ENCODE measurements at places on chromosomes 1 and 21.

- no peaks in the 10 kb centered on the region for H3K27me3 ChIP-seq
- H3K36me3 ChIP-seq, result peaks cover 2% of the 10 kb centered on the region
- H3K4me1 ChIP-seq, result peaks cover 8% of the 10 kb centered on the region
- no peak for DNase-seq
- H3K4me3 ChIP-seq, result no peak overlapping the region
Measured at GRCh38 chr1:94979656-94980581, 53.0 kb upstream of the CNN3 start.

GRCh38 chr21:42395905-42396651, at the start of gene TMPRSS3:
TMPRSS3 (minus strand) TSS chr21:42396052; CDS start chr21:42395417, 635 bp downstream.
- no peak for DNase-seq
- H3K4me1 ChIP-seq, result peaks cover 76% of the 10 kb centered on the region
- peaks cover 16% of the 10 kb centered on the region for H3K36me3 ChIP-seq
- H3K27me3 ChIP-seq, result no peaks in the 10 kb centered on the region
- H3K27ac ChIP-seq, result no peak within 1 kb of the TSS

- peak overlapping the region; percentile 28 for H3K27ac ChIP-seq
- peaks cover 32% of the 10 kb centered on the region for H3K4me1 ChIP-seq
- peak overlapping the region; percentile 76 for H3K4me3 ChIP-seq
Measured at GRCh38 chr1:52919723-52920483, 1.6 kb downstream of the ECHDC2 start.

GRCh38 chr1:236750928-236751327, 44.2 kb upstream of the MTR start:
- no peaks in the 10 kb centered on the region for H3K4me1 ChIP-seq
- DNase-seq, result no peak
- no peak overlapping the region for H3K4me3 ChIP-seq
- peaks cover 20% of the 10 kb centered on the region for H3K27me3 ChIP-seq
- H3K27ac ChIP-seq, result no peak overlapping the region

DNA sequence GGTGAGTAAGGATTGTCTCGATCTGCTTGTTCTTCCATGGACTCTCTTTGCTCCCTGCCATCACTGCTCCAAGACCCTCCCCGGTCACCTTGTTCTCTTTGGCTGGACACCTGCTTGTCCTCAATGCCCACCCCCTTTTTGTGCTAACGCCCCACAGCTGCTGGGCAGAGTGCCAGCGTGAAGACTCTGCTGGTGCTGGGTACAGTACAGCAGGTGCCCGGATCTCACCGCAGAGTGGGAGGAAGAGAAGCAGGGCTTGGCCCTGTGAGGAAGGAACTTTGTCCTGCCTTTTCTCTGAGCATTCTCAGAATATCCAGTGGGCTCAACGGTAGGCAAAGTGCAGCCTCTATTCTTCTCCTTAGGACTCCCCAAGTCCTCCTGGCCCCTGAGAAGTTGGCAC, 90.1 kb downstream of the PLXNA2 start:
- no peak overlapping the region for H3K27ac ChIP-seq
- no peak overlapping the region for H3K4me3 ChIP-seq
- no peaks in the 10 kb centered on the region for H3K36me3 ChIP-seq
- no peaks in the 10 kb centered on the region for H3K27me3 ChIP-seq

GRCh38 chr1:86147755-86148154, 8.8 kb downstream of the COL24A1 start:
- no peak overlapping the region for H3K27ac ChIP-seq
- no peak overlapping the region for H3K4me3 ChIP-seq
- H3K36me3 ChIP-seq, result no peaks in the 10 kb centered on the region
- H3K27me3 ChIP-seq, result no peaks in the 10 kb centered on the region
- DNase-seq, result no peak
- no peaks in the 10 kb centered on the region for H3K4me1 ChIP-seq

DNA sequence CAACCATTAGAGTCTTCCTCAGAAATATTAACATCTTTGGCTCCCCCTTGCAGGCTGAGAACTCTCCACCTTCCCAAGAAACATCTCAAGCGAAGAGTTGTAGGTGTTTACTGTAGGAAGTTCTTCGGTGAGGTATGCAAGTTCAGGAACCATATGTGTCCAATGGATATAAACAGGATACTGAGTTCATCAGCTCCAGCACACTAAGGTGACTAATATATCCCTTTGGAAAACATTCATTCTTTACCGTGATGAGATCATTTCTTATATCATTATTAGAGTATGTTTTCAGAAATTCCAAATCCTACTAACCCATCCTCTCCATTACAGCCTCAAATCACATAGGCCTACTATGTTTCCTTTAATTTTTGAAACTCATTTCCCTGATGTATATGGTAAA, 37.3 kb upstream of the PRMT6 start:
- no peaks in the 10 kb centered on the region for H3K4me1 ChIP-seq
- no peak overlapping the region for H3K27ac ChIP-seq
- DNase-seq, result no peak
- no peak overlapping the region for H3K4me3 ChIP-seq

- H3K36me3 ChIP-seq, result no peaks in the 10 kb centered on the region
- DNase-seq, result no peak
- H3K4me1 ChIP-seq, result no peaks in the 10 kb centered on the region
Measured at GRCh38 chr1:220918285-220918951, 39.2 kb downstream of the HLX start.

GRCh38 chr1:211370669-211371068, 44.0 kb downstream of the TRAF5 start:
- H3K4me1 ChIP-seq, result peaks cover 8% of the 10 kb centered on the region
- no peak for DNase-seq
- peak overlapping the region; percentile 68 for H3K27ac ChIP-seq
- no peak overlapping the region for H3K4me3 ChIP-seq

DNA sequence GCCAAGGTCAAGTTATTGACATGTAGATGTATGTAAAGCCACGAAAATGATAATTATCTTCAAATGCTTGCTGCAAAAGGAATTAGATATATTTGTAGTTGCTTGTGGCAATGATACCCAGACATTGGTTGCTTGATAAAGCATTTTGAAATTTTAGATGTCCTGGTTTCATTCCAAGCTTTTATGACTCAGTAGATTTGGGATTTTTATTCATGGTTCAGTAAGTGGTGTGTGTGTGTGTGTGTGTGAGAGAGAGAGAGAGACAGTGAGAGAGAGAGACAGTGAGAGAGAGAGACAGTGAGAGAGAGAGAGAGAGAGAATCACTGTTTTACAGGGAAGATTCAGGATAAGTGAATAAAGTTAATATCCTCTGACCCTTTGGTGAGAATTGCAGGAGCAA, 498.2 kb upstream of the C1orf87 start:
- no peak for DNase-seq
- no peaks in the 10 kb centered on the region for H3K4me1 ChIP-seq
- H3K27me3 ChIP-seq, result no peaks in the 10 kb centered on the region
- no peak overlapping the region for H3K27ac ChIP-seq

GRCh38 chr1:219189021-219189824, 15.5 kb downstream of the LYPLAL1 start:
- H3K27ac ChIP-seq, result peak overlapping the region; percentile 85
- peaks cover 39% of the 10 kb centered on the region for H3K4me1 ChIP-seq
- no peak for DNase-seq
- no peaks in the 10 kb centered on the region for H3K27me3 ChIP-seq
- peaks cover 39% of the 10 kb centered on the region for H3K36me3 ChIP-seq

- H3K36me3 ChIP-seq, result no peaks in the 10 kb centered on the region
- H3K4me3 ChIP-seq, result no peak overlapping the region
- peaks cover 5% of the 10 kb centered on the region for H3K4me1 ChIP-seq
- no peak overlapping the region for H3K27ac ChIP-seq
Measured at GRCh38 chr21:42724226-42724920, 71.0 kb downstream of the PDE9A start.

- no peak overlapping the region for H3K4me3 ChIP-seq
- peaks cover 16% of the 10 kb centered on the region for H3K4me1 ChIP-seq
- DNase-seq, result no peak
Measured at GRCh38 chr1:184929711-184930202, 44.6 kb downstream of the NIBAN1 start.

DNA sequence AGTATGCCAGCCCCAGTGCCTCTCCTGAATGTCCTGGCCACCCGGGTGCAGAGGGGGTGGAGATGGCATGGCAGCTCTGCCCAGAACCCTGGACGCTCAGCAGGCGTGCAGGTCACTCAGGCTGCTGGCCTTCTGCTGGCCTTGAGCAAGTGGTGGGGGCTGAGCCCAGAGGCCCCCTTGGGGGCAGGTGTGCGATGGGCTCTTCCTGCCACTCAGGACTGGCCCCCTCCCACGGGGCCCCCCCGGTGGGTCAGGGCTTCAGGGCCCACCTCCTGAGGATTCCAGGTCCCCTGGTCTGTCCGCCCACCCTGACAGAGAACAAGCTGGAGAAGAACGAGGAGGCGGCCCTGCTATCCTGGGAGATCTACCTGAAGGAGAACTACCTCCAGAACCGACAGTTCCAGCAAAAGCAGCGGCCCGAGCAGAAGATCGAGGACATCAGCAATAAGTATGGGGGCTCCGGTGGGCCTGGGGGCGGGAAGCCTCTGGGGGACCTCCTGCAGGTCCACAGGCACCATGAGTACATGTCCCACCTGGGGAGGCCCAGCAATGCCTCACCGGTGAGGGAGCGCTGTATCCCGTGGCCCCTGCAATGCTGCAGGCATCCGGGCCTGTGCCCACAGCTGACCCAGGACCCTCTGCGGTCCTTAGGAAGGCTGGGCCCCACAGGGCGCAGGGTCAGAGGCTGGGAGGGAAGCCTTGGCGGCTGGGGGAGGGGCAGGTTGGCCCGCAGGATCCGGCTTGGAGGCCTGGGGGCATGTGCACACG, 37.0 kb upstream of the LRRC3 start:
- H3K27me3 ChIP-seq, result no peaks in the 10 kb centered on the region
- peaks cover 49% of the 10 kb centered on the region for H3K36me3 ChIP-seq
- no peaks in the 10 kb centered on the region for H3K4me1 ChIP-seq
- H3K27ac ChIP-seq, result no peak overlapping the region
- no peak overlapping the region for H3K4me3 ChIP-seq

- no peak overlapping the region for H3K4me3 ChIP-seq
- H3K27me3 ChIP-seq, result no peaks in the 10 kb centered on the region
- no peak for DNase-seq
- H3K4me1 ChIP-seq, result no peaks in the 10 kb centered on the region
Measured at GRCh38 chr1:234683127-234683860, 73.3 kb upstream of the IRF2BP2 start.

DNA sequence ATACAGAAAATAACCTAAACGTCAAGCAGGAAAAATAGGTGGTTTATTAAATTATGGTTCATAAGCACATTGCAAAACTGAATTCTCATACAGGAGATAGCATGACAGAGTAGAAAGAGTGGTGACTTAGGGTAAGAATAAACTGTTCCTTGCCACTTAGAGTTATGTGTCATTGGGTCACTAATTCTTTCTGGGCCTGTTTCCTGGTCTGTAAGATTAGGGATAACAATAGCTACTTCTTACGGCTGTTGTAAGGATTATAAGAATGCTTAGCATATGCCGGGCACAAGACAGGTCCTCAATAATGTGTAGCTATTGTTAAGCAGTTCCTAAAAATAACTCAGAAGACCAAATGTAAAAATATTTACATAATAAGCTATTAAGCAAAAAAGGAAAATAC, 24.2 kb downstream of the SNRNP40 start:
- H3K4me3 ChIP-seq, result no peak overlapping the region
- no peaks in the 10 kb centered on the region for H3K27me3 ChIP-seq
- H3K27ac ChIP-seq, result no peak overlapping the region
- no peak for DNase-seq
- H3K36me3 ChIP-seq, result peaks cover 93% of the 10 kb centered on the region
- H3K4me1 ChIP-seq, result peaks cover 4% of the 10 kb centered on the region
